ENCODE measurements at places on chromosomes 1 and 21.

- DNase-seq: no peak
Observed at GRCh38 chr1:58460469-58460868, 86.1 kb downstream of the OMA1 start.

DNA sequence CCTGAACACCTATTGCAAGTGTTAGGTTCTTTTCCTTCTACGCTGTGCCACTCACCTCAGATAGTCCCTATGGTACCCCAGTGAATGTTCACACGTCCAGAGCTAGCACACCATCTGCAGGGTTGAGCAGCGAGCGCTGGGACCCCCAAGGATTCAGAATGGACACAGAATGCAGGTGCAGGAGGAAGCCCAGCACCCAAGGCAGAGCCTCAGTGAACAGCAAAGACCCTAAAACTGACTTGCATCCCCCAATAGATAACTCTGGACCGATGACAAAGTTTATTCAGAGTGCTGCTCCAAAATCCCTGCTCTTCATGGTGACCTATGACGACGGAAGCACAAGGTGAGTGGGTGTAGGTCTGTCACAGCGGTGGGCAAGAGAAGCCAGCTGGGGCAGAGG is 15.1 kb upstream of the MX2 start:
- no peak for DNase-seq

DNA sequence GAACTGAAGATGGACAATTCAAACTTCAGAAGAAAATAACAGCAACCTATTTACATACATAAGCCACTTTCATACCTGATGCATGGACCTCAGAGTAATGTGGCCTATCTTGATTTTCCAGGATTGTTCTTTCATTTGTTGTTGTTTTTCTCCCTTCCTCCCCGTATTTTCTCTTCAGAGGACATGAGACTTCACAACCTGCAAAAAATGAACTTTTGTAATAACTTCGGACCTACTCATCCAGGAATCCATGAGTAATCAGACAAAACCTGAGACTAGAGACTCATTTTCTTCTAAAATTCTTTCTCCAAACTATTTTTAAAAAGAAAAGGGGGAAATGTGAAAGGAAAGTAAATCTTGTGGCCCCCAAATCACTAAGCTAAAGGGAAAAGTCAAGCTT is 17.6 kb upstream of the PLA2G5 start:
- DNase-seq: no peak

- DNase-seq: peak; percentile 69
Observed at GRCh38 chr1:192805832-192806323, 3.0 kb upstream of the RGS2 start.

GRCh38 chr1:38848071-38848470 is 11.5 kb downstream of the RRAGC start:
- DNase-seq: no peak

GRCh38 chr1:48196237-48196636 is 26.3 kb upstream of the SLC5A9 start:
- no peak for DNase-seq

- DNase-seq: no peak
Observed at GRCh38 chr1:102252731-102253505, 256.2 kb upstream of the OLFM3 start.

DNA sequence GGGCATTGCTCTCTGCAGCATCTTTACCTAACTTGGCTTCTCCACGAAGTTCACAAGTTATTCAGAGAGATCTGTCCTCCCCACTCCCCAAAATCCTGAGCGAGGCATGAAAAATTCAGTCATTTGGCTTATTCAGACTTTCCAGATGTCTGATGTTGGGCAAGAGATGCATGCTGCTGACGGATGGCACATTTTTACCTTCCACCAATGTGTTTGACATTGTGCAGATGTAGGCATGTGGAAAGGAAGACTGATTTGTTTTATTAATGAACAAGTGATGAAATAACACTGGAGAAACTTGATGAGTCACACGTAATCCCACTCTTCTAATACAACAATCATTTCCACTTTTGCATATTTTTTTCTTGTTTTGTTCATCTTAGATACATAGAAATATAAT is 86.7 kb downstream of the C1orf94 start:
- DNase-seq: no peak

DNA sequence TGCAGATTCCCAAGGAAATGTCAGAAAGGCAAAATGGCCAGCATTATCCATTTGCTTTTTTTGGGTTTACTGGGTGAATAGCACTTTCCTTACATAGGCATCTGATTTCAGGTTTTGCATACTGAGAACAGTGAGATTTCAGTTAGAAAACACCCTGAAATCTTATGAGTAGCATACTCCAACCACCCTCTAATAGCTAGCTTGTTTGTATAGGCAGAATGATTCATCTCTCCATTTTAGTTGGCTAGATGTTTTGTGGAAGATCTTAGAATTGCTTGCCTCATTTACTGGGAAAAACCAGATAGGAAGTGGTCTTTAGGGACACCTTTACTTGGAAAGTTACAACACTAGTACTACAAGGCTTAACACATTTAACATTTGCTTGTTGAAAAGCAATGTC is 10.4 kb downstream of the KYAT3 start:
- no peak for DNase-seq

GRCh38 chr21:28916150-28916893 is 76.4 kb downstream of the LTN1 start:
- DNase-seq: no peak

- DNase-seq: no peak
Observed at GRCh38 chr1:170214117-170215032, 68.6 kb downstream of the NTMT2 start.

GRCh38 chr1:115839029-115839678 is 1.8 kb downstream of the NHLH2 start:
- no peak for DNase-seq

- no peak for DNase-seq
Observed at GRCh38 chr1:172185211-172185610, 235.3 kb upstream of the C1orf105 start.

- no peak for DNase-seq
Observed at GRCh38 chr1:179043266-179043665, 17.6 kb downstream of the FAM20B start.

GRCh38 chr1:201230676-201231075 is 40.1 kb downstream of the IGFN1 start:
- no peak for DNase-seq

DNA sequence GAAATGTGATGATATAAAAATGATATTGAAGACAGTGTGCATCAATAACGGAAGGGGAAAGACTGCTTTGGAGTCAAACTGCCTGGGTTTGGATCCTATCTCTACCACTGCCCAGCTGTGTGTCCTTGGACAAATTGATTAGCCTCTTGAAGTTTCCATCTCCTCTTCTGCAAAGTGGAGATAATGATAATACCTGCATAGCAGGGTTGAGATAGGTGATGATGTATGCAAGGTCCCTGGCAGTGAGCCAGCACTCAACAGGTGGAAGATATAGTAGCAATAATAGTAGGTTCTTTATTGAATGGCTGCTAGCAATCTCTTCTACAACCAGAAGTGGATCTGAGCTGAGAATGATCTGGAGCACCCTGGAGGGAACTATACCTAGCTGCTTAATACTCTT is 166.7 kb downstream of the MIS18A start:
- no peak for DNase-seq

- no peak for DNase-seq
Observed at GRCh38 chr1:182181167-182181572, 119.7 kb upstream of the ZNF648 start.

GRCh38 chr1:179302070-179302469 is 8.5 kb downstream of the SOAT1 start:
- DNase-seq: no peak

- DNase-seq: no peak
Observed at GRCh38 chr21:45308194-45309068, 20.7 kb upstream of the POFUT2 start.

DNA sequence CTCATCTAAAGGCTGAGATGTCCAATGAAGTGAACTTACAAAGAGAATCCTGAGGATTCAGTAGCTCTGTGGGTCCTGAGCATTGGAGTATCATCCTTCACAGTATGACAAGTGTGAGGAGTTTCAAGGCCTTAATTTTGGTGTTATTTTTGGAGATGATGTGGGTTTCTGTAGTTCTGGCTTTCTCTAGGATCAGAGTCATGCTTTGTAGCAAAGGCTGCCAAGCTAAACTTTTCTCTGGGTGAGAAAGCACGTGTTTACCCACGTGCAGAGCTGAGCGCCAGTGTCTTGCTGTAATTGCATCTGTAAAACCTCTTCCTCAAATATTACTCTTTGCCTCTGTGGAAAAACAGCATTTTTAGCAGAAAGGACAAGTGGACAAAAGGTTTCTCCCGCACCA is 387.8 kb upstream of the LYPLAL1 start:
- peak; percentile 12 for DNase-seq

DNA sequence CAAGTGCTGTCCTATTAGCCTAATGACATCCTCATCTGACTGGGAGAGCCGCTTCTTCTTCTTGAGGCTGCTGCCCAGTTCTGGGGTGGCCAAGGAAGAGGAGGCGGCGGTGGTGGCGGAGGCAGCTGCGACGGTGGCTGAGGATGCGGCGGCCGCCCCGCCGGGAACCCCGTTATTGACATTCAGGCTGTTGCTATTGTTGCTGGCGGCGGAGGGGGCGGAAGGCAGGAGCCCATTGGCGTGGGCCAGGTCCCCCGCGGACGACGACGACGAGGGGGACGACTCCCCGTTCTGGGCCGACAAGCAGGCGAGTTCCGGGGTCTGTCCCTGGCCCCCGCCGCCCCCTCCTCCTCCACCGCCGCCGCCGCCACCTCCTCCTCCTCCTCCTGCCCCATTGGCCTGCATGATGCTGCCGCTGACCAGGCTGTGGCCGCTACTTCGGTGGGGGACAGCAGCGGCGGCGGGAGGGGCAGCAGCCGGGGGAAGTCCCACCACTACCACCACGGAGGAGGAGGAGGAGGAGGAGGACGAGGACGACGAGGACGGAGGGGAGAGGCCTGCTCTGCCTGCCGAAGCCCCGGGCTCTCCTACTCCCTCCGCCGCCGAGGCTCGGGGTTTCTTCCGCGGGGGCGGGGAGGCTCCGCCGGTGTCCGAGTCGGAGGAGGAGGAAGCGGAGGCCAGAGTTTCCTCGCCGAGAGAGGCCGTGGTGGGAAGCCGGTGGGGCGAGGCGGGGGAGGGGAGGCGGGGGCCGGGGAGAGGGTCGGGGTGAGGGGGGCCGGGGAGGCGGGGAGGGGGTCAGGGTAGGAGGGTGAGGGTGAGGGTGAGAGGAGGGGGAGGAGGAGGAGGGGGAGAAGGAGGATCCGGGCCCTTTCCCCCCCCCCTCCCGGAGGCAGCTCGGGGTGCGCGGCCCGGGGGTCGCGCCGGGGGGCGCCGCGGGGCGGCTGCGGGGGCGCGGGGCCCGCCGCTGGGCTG is 610 bp downstream of the WDR26 start:
- DNase-seq: no peak

GRCh38 chr1:38585460-38585859 is 274.1 kb downstream of the RRAGC start:
- DNase-seq: no peak

GRCh38 chr1:151425103-151425502 is 25.7 kb downstream of the PSMB4 start:
- DNase-seq: no peak

DNA sequence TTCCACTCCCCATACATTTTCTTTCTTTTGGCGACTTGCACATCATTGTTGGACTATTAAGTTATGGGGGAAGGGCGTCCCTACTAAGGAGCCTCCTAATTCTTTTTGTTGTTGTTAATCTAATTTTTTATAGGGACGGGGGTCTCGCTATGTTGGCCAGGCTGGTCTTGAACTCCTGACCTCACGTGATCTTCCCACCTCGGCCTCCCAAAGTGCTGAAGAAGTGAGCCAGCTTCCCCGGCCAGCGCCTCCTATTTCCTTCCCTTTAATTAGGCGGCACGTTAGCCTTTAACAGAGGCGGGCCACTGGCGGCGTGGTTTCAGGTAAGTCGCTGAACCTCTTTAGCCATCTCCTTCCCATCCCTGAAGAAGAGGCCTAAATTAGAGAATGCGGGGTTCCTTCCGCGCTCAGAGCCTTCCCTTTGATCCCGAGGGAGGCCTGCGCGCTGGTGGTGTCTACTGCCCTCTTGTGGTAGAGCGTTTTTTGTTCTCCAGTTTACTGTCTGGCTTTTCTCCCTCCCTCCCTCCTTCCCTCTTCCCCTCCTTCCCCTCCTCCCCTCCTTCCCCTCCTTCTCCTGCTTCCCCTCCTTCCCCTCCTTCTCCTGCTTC is 38.1 kb downstream of the TNFRSF9 start:
- no peak for DNase-seq

DNA sequence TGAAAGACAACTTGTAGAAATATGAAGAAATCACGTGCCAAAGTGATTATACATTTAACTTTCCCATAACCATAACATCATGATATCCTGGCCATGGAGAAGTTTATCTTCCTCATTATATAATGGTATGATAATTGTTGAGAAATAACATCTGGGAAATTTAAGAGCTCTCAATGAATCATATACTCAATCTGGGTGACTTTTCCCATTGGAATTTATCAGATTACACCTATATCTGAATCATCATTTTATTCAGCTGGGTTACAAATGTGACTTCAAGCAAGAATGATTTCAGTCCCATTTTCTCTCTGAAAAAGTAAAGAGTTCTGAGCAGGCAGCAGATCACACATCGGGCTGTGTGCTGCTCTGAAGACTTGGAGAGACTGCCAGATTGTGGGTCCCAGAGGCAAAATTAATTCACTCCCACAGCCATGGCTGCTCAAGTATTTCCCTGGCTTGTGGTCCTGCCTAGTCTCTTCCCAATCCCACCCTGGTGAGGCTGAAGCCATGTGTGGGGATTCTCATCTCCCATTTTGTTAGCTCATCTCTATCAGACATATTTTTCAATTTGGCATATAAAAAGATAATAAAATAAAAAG is 278.0 kb downstream of the MRPL39 start:
- peak; percentile 81 for DNase-seq

GRCh38 chr1:52368383-52369172 is 2.6 kb upstream of the CC2D1B start:
- no peak for DNase-seq

DNA sequence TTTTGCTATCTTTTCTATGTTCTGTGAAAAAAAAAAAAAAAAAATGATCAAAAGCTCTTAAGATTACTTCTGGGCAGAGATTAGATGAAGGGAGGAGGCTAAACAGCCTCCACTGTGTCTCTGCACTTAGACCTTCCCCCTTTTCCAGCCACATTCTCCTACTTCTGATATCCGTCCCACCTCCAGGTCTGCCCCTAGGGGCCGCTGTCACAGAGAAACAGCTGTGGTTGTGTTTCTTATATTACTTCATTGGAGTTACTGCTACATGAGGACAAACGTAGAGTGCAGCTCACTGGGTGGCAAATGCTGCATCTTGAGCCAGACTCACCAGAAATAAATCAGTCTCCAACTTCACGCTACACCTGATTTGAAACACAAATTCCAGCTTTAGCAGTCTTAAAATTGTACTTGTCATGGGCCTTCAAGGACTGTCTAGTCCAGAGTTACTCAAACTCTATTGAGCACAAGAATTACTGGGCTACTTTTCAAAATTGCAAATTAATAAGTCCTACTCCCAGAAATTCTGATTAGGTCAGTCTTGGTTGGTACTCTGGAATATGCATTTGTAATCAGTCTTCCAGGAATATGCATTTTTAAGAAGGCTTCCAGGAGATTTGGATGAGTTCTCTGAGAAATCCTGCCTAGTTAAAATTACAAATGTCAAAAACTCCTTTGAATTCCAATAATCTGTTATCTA is 125.2 kb upstream of the PTBP2 start:
- no peak for DNase-seq
